SW 1271 (cell line): ENCODE measurements at places on chromosomes 16 and 17.
A peak's percentile ranks its signal among the peaks of the same experiment; 100 is the strongest.

GRCh38 chr17:58991718-58992331 is 114.9 kb downstream of the TRIM37 start:
- DNase-seq = no peak

DNA sequence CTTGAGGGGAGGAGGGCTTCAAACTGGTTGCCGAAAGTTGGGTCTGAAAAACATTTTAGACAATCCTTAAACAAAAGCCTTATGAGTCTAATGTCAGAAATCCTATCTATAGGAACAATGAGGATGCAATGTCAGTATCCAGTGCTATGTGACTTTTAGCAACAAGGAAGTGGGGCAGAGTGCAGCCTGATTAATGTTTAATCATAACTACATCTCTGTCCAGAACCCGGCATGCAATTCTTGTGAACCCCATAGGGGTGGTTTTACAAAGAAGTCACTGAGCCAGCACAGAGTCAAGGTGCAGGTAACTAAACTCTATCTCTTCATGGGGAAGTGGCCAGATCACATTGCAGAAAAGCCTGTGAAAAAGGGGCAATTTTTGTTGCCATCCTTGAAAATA is 267.5 kb downstream of the HS3ST4 start:
- no peak for DNase-seq

GRCh38 chr17:3890878-3891219 is 2.0 kb downstream of the CAMKK1 start:
- DNase-seq = no peak

- DNase-seq = no peak
Measured at GRCh38 chr17:15233022-15233805, 31.9 kb downstream of the PMP22 start.

- no peak for DNase-seq
Measured at GRCh38 chr17:49977463-49978389, 8.7 kb downstream of the DLX4 start.

DNA sequence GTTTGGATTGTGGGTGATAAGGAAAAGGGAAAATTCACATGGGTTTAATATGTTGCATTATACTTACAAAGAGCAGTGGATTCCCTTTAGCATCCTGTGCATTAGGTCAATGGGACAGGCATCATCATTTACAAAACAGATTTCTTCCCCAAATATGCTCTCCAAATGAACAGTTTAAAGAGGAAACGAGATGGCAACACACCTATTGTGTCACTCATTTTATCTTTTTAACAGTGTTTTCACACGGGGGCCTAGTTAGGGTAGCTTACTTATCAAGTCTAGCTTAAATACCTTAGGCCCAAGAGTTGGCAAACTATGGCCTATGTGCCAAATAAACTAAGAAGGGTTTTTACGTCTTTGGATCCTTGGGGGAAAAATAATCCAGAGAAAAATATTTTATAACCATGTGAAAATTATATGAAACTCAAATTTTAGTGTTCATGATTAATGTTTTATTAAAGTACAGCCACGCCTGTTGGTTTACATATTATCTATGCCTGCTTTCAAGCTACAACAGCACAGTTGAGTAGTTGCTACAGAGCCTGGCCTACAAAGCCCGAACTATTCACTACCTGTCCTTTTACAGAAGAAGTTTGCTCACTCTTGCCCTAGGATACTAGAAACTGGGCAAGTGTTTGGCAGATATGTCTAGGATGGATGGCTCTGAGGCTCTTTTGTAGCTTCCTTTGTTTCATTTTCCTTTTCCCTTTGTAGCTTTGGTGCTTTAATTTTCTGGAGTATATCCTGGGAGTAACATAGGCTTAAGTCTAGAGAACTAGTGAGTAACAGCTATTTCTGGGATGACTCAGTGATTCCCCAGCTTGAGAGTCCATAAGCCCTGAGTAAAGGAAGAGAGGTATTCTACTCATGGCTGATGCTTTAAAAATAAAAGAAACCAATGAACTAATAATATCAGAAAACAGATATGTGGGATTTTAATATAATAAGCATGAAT is 12.4 kb downstream of the NUP93 start:
- peak; percentile 36 for DNase-seq
